Gastrocnemius medialis (tissue), 4 donors: ENCODE measurements at places on chromosomes 2 and 18. TPM values are rescaled to one million over a fixed set of nuclear protein-coding genes. Genes with fewer than 3 reads are reported as not detected.
A peak's percentile ranks its signal among the peaks of the same experiment; 100 is the strongest.

ECEL1 gene
- total RNA-seq = not detected

ABCG8 gene
- total RNA-seq = not detected

KDSR gene
- total RNA-seq = 14.2 TPM

MATN3 gene
- 0.34 TPM for total RNA-seq

RPRM gene
- total RNA-seq = not detected

CDH2 gene
- not detected for total RNA-seq

C1QL2 gene
- total RNA-seq = not detected

EGR4 gene
- total RNA-seq = not detected

DNA sequence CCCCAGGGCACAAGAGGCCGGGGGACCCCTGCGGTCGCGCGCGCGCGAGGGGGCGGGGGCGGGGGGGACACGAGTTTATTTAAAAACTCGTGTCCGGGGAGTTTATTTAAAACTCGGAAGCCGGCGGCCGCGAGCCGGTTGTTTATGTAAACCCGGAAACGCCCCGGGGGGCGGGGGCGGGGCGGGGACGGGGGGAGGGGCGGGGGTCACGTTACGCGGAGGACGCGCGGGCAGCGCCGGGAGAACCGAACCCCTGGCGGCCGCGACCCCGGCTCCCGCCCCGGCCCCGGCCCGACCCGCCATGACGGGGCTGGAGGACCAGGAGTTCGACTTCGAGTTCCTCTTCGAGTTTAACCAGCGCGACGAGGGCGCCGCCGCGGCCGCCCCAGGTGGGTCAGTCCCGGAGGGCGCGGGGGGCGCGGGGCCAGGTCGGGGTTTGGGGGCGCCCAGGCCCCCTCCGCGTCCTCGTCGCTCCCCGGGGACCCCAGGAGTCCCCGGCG, 4.4 kb downstream of the NFATC1 start:
- peak; percentile 62 for DNase-seq

DNA sequence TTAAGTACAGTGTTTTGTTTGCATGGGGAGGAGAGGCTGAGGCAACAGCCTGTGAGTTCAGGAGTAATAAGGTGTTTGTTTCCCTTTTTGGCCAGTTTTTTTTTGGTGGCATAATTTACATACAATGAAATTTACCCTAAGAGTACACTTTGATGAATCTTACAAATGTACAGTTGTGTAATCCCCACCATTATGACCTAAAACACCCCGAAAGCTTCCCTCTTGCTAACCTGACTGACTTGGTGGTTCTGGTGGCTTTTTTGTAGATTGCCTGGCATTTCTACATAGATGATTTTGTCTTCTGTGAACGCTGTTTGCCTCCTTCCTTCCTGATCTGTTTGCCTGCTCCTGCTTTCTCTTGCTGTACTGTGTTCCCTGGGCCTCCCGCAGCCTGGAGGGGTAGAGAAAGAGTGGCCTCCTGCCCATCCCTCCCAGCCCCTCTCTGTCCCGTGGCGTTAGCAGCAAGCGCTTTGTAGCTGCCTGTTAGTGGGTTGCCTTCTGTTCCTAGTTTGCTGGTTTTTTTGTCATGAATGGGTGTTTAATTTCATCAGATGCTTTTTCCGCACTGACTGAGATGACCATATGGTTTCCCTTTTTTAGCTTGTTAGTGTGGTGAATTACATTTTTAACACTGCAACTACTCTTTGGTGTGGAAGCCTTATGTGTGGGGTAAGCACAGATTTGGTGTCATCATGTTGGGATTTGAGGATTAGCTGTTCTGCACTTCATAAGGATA, 32.1 kb downstream of the ASAP2 start:
- no peak for DNase-seq

- no peak for DNase-seq
Observed at GRCh38 chr2:14292964-14293363, 339.6 kb upstream of the LRATD1 start.

- DNase-seq = no peak
Observed at GRCh38 chr2:71157124-71157793, 26.8 kb downstream of the MPHOSPH10 start.

- DNase-seq = no peak
Observed at GRCh38 chr2:9821805-9822445, 21.3 kb upstream of the TAF1B start.

GRCh38 chr2:233473386-233473791, 93.2 kb downstream of the USP40 start:
- no peak for DNase-seq

DNA sequence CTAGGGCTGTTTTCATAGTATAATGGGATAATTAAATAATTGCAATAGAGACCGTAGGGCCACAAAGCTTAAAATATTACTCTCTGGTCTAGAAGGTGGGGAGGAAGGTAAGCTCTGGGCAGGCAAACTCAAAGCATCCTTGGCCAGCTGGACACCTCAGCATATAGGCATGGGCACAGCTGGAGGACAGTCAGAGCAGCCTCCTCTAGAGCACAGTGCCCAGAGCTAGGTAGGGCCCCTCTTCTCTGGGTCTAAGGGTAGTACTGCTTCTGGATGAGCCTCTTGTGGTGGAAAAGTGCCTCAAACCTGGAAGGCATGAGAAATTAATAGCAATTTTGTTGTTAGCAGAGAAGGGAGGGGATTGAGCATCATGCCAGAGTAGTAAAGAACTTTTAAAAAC, 291.3 kb upstream of the FBXO11 start:
- no peak for DNase-seq

DNA sequence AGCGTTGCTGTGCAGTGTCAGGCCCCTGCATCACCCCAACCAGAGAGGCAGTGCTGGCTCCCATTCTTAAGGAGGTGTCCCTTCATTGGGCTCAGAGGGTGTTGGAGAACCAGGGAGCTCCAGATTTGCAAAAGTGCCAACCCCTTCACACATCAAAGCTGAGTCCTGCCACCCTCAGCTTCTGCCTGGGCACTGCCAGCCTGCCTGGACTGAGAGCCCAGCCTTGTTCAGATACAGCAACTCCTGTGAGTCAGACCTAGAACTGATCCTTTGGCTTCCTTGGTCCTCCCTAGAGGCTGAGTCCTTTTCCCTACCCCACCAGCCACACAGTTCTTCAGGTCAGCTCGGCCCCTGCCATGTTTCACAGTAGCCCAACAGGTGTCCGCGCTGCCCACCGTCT, 424.9 kb upstream of the MYT1L start:
- DNase-seq = no peak

DNA sequence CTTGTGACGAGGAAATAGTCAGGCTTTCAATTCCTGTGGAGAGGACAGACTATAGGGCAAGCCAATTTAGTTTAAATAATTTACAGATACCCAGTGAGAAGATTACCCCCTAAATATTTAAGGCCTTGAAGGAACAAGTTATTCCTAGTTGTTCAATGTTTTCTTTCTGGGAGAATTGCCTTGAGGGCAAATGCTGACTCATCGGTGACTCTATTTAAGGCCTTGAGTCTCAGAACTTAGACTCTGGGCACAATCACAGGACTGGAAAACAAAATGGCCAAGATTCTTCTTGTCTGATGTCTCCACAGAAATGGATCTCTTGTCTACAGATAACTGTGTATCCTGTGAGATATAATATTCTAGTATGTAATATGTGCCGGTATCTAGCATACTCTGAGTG, 467.1 kb downstream of the SUCLG1 start:
- DNase-seq = no peak

DNA sequence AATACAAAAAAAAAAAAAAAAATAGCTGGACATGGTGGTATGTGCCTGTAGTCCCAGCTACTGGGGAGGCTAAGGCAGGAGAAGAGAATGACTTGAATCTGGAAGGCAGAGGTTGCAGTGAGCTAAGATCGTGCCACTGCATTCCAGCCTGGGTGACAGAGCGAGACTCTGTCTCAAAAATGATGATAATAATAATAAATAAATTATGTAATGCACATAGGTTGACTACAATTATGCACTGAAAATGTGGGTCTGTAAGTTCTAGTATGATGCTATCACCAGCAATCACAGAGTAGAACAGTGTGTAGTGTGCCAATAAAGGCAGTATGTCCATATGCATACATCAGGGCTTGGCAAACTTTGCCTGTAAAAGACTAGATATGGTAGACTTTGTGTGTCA, 55.6 kb upstream of the MYCN start:
- DNase-seq = no peak

DNA sequence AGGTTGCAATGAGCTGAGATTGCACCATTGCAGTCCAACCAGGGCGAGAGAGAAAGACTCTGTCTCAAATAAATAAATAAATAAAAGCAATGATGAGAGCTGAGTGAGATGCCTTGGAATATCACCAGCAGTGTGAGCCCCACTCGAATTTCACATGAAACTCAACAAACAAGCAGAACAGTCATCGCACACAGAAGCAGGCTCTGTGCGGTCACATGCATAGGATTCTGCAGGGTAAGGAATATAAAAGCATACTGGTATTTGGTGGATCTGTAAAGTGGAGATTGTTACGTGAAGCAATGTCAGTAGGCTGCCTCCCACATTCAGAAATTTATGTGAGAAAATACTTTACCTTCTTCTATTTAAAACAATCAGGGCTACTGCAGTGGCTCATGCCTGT, 18.0 kb upstream of the AP1S3 start:
- DNase-seq = no peak

- no peak for DNase-seq
Observed at GRCh38 chr2:162967811-162968210, 129.2 kb upstream of the KCNH7 start.

DNA sequence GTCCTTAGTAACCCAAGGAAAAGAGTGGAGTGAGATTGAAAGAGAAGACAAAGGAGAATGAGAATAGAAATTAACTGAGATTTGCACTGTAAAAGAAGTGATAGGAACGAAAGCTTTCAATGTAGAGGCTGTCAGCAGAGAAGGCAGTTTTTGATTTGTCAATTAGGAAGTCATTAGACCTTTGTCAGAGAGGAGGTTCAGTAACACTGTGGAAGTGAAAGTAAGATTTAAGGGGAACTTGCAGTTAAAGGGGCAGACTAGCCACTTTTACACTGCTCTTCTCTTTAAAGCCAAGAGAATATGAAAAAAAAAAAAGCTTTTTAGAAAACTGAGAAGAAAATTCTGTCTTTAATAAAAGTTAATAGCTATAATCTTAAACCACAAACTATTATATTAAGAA, 11.5 kb upstream of the KYNU start:
- DNase-seq = no peak

- DNase-seq = no peak
Observed at GRCh38 chr2:234102112-234102511, 51.6 kb downstream of the SPP2 start.

- no peak for DNase-seq
Observed at GRCh38 chr2:81389203-81389602, 1084.7 kb upstream of the LRRTM1 start.

DNA sequence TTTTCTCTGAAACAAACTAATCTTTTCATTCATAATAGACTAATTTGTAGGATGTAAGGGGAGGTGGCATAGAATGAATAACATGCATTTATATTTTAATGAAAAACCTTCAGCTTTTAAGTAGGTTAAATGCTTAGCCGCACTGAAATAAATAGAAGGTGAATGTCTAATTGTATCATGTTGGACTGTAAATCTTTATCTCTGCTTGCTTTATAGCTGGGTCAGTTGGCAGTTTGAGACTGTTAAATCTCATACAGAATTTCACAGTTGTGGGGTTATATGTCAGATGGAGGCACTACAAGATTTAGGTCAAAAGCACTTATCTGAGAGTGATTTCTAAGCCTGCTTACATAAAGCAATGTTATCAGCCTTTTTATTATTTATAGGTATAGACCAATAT, 174.7 kb upstream of the SIX3 start:
- DNase-seq = no peak

DNA sequence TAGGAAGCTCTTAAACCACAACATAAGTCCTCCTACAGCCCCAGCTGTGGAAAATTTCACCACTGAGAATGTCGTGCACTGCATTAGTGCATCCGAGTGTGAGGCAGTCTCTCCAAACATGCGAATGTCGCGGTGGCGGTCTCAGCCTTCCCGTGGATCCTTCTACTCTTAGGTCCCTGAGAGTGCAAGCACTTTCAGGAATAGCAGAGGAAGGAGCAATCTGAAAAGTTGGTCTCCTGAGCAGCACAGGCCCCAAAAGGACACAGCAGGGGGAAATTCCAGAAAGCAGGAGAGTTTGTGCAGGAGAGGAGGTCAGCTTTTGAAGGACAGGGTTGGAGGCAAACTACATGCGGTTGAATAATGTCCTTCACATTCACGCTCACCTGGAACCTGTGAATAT, 440.5 kb upstream of the SMIM21 start:
- DNase-seq = no peak

GRCh38 chr2:19899985-19900930, 1.5 kb downstream of the TTC32 start:
- no peak for DNase-seq
